ENCODE measurements at places on chromosomes 7 and 10.

DNA sequence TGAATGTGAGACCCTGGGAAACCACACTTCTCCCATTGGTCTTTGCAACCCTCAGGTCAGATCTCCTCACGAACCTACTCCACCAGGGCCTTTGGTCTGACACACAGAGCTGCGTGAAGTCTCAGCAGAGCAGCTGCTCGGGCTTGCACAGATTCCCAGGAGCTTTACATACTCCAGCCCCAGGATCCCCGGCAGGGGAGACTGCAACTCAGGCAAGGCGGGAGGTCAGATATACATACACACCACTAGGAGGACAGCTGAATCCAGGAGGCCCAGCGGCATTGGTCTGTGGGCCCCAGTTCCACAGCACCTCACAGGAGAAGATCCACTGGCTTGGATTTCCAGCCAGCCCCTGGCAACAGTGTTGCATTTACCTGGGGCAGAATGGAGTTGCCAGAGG lies 239.2 kb downstream of the GPAM start:
- peak; percentile 53 for DNase-seq

- DNase-seq = peak; percentile 74
Observed at GRCh38 chr7:32062150-32062549, 8.1 kb downstream of the PDE1C start.

- DNase-seq = peak; percentile 83
Observed at GRCh38 chr10:93115661-93116383, 42.1 kb downstream of the CYP26A1 start.

DNA sequence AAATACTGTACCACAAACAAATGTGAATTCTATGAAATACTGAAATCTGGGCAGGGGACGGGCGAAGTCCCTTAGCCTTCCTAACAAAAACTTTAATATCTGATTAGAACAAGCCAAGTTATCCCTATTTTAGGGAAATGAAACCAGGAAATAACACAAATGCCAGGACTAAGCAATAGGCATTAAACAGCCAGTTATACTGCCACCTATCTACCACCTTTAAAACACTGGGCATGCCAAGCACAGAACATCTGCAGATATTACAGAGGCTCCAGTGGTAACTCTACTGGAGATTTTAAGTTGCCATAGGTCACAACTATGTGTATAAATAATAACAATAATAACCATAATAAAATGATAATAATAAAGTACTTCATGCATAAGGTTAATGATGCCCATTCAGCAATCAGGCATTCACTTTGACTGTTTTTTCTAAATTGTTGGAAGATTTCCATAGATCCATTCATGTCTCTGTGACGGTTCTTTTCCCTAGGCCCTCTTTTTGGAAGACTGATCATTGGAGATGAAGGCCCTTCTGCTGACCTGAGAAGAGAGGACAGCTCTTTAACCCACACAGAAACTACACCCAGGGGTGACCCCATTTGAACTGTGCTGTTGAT lies 195.7 kb downstream of the CACNA2D1 start:
- no peak for DNase-seq

- no peak for DNase-seq
Observed at GRCh38 chr10:96415891-96416554, 57.2 kb upstream of the OPALIN start.

DNA sequence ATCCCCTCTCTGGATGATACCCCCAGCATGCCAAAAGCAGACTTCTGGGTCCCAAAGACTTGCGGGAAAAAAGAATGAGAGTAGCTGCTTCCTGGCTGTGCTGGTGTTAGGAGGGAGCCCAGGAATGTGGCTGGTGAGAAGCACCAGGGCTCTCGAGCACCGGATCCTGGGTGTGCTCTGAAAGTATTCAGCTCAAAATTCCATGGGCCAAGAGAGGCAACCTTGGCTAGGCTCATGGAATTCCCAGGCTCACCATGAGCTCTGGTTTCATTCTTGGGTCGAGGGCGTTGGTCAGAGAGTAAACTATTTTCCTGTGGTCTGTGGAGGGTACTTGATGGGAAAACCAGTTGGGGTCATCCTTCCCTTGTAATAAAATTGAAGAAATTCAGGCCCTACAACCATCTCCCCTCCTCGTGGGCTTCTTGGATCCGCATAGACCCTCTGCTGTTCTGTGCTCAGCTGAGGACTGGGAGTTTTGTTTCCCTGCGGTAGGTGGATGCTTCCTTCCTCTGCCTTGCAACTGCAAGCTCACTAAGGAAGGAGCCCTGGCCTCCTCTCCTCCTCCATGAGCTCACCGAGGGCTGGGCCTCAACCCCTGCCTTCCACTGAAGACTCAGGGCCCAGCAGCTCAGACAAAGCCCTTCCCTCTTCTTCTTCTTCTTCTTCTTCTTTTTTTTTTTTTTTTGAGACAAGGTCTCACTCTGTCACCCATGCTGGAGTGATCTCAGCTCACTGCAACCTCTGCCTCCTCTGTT lies 34.5 kb upstream of the AQP1 start:
- DNase-seq = peak; percentile 52

- DNase-seq = no peak
Observed at GRCh38 chr10:119531067-119531466, 11.5 kb downstream of the RGS10 start.

DNA sequence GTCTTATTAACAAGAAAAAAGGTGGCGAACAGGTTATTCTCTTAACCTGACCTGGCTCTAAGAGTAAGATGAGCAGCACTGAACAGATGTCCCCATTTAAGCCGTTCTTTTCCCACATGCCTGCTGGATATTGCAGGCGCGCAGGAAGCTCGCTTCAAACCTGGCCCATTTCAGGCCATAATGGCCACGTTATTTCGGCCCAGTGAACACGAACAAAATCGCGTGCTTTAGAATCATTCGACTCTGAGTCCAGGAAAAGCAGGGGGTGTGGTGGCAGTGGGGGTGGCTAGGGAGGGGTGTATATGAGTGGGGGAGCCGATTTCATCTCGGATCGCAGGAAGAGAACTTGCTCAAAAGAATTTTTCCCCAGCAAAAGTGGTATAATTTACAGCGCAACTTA lies 6.6 kb upstream of the SP8 start:
- DNase-seq = no peak

- DNase-seq = no peak
Observed at GRCh38 chr7:88147949-88148348, 71.9 kb downstream of the SRI start.

- peak; percentile 38 for DNase-seq
Observed at GRCh38 chr7:141754939-141755338, 9.0 kb upstream of the TAS2R3 start.

DNA sequence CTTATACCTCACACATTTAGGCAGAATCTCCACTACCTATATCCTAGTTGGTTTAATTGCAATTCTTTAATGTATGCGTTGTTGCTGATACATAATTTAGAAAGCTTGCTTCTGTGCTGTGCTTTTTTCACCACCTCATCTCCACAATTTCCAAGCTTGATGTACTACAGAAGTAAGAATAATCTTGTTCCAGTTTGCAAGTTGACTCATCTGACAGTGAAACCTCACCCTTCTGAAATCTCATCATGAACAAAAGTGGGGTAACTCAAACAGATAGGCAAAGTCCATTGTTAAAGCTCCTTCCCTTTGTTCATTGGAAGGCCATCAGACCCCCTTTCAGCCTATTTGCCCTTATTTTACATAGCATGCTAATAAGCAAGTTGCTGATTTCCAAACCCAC lies 13.6 kb downstream of the EIF4EBP2 start:
- DNase-seq = no peak
